CMK (cell line): ENCODE measurements at places on chromosomes 1 and 21.

DNA sequence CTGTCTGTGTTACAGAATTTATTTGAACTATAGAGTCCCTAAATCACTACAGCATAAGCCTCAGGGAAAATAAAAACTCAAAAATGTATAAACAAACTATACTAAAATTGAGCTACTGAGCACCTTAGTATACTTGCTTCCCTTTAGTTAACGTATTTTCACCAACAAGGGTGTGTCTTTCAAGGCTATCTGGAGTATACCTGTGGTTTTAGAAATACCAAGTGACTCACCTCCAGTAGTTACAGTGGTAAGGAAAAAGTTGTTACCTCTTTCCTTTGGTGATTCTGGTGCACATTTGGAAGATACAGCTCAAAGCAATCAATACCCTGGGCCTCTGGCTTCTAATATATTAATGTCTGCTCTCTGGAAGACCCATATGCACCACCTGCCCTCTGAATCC is 68.0 kb upstream of the C1orf105 start:
- no peak for DNase-seq

- no peak for DNase-seq
Measured at GRCh38 chr1:22465671-22466070, 14.0 kb downstream of the ZBTB40 start.

GRCh38 chr1:10539411-10540043 is 64.8 kb downstream of the PEX14 start:
- DNase-seq: no peak

- DNase-seq: no peak
Measured at GRCh38 chr1:175155473-175155856, 37.1 kb downstream of the KIAA0040 start.

DNA sequence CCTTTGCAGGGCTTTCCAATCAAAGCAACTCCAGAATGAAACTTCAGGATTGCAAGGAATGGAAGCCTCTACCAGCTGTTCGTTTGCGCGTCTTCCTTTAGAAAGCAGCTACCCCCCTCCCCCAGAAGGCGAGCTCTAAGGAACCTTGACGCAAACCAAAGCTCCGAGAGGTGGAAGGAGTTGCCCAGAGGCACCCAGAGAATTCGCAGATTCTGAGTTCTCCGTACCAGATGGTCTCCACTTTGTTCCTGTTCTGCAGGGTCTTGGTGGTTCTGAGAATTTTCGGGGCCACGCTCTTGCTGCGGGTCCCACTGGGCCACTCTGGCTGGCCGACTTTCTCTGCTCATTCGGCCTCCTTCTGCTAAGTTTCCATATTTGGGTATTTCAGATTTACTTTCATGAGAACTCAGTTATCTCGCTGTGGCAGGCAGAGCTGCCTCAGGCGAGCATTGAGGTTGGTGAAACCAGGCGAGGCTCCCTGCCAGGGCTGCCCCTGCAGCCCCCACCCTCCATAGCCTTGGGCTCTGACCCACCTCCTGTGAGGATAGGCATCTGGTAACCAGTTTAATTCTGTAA is 801 bp downstream of the TRAF5 start:
- no peak for DNase-seq

DNA sequence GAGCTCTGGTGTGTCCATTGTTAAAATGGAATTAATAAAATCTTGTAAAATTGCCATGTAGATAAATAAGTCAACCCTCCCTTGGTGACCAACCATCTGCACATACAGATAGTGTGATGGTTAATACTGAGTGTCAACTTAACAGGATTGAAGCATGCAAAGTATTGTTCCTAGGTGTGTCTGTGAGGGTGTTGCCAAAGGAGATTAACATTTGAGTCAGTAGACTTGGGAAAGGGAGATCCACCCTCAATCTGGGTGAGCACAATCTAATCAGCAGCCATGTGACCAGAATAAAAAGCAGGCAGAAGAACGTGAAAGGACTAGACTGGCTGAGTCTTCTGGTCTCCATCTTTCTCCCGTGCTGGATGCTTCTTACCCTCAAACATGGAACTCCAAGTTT is 174.8 kb downstream of the LTN1 start:
- DNase-seq: no peak

- no peak for DNase-seq
Measured at GRCh38 chr1:51963592-51964308, 26.8 kb downstream of the RAB3B start.

DNA sequence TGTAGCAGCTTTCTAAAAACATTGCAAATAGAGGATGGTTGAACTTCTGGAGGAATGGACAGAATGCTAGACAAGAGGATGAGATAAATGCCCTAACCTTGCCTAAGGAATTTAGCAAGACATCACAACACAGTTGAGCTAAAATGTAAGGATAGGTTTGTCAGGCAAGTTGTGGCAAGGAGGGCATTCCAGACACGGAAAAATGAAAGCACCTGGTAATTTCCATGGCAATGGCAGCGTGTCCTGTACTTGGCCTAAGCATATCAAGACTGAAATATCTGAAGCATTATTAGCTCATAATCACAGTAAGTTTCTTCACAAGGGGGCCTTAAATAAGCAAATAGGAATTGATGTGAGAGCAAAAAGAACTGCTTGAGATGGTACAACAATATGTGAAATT is 105.1 kb upstream of the USP25 start:
- DNase-seq: no peak

DNA sequence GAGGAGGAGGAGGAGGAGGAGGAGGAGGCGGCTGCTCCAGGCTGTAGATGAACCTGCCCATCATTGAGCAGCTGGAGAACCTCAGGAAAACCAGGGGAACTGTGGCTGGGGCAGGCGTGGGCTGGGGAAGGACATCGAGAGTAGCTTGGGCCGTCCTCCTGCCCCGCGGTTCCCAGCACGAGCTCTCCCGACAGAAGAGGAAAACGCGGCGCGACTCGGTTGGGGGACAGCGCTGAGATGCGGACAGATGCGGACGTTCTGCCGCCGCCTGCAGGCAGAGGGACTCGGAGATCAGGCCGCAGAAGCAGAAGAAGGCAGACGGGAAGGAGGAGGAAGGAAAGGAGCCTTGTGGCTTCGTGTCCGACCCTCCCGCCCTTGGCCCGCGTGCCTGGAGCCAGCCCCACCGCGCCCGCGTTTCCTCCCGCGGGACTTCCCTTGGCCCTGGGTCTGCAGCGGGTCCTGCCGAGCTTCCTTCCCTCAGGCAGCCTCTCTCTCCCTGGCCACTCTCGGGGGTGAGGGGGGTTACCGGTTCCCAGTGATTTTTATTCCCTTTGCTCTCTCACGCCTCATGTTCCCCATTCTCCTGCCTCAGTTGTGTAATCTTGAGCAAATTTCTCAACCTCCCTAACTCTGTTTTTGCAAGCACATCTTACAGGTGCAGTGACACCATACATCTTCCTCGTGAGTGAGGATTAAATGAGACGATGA is 1.7 kb upstream of the TNFRSF9 start:
- DNase-seq: peak; percentile 72

- no peak for DNase-seq
Measured at GRCh38 chr1:98021126-98021525, 100.3 kb upstream of the DPYD start.

GRCh38 chr1:178947677-178947981 is 76.8 kb upstream of the ANGPTL1 start:
- DNase-seq: no peak

DNA sequence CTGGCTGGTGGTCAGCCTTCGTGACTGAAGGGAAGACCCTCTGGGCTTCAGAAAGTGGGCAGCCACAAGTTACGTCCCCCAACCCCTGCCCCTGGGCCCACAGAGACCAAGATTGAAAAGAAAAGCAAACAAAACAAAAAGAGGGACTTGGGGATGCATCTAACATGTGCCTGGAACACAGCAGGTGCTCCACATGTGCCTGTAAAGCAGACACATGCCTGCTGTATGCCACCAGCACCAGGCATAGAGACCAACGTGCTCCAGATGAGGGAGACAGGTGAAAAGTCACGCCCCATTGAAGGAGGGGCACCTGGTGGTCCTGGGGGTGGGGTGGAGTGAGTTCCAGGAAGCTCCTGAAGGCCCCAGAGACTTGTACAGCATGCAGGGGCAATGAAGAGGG is 11.9 kb downstream of the CDK18 start:
- DNase-seq: no peak

- DNase-seq: no peak
Measured at GRCh38 chr21:18931237-18931636, 527.7 kb upstream of the TMPRSS15 start.
